Immature natural killer cell (primary cell): ENCODE measurements at places on chromosomes 2 and 18. TPM values are rescaled to one million over a fixed set of nuclear protein-coding genes. Genes with fewer than 3 reads are reported as not detected.

GRCh38 chr2:68171684-68172083 is 14.0 kb downstream of the PNO1 start:
- no peak for DNase-seq

GRCh38 chr2:61970807-61971556 is 65.5 kb downstream of the COMMD1 start:
- no peak for DNase-seq

- DNase-seq = no peak
Observed at GRCh38 chr2:175414882-175415487, 233.5 kb upstream of the ATP5MC3 start.

DNA sequence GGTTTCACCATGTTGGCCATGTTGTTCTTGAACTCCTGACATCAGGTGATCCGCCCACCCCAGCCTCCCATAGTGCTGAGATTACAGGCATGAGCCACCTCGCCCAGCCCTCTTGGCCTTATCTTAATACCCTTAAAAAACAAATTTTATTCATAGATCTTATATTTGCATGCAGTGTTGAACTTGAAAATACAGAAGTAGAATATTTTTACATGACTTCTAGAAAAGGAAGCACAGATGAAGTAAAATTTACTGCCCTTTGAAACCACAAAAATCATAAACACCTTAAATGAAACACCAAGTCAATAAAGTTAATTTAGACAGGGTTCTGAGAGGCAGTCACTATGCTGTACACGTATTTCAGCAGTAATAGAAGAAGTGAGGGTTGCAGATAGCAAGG is 145.7 kb downstream of the CERS6 start:
- DNase-seq = no peak

DNA sequence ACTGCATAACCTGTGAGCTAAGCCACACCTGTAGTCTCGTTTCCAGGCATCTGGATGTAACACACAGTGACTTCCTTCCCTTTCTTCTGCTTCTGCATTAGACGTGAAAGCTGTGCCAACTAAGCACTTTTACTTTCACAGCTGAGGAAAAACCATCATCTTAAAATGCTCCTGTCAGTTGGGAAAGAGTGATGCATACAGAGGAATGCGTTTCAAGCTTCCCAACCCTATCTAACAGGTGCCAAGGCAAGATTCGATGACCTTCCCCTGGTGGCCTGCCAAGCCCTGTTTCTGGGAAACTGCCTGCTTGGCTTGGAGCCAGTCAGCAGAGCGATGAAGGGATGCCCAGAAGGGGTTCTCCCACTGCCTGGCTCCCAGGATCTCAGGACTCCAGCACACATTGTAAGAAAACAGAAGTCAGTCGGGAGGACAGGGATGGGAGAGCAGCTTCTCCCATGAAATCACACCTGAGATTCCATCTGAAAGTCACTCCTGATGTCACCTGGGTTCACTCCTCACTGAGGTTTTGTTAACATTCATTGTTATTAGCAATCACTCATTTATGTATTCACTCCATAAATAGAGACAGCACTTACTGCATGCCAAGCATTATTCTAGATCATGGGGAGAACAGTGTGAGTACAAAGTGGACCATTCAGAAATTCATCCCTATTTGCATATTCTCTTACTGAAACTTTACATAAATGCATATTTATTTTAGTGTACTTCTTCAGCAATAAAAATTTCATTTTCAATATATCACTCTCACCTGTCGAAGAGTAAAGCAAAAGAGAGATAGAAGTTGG is 64.1 kb downstream of the DTNA start:
- DNase-seq = no peak

- DNase-seq = no peak
Observed at GRCh38 chr2:180562378-180562777, 418.0 kb upstream of the UBE2E3 start.

- DNase-seq = no peak
Observed at GRCh38 chr18:950882-951495, 46.3 kb downstream of the ADCYAP1 start.

DNA sequence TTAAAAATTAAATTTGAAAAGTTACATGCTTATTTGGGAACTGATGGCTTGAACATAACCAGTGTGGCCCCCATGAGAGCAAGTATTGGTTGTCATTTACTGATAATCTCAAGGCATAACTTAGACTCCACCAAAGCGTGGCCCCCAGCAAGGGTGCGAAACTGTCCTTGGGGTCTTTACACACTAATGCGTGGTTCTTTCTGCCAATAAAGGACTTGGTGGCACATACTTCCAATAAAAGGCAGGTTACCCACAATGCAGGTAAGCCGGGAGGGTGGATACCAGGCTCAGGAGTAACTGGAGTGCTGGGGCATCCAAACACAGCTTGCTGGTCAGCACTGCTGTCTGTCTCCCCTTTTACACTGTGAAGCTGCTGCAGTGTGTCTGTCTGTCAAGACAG is 278.2 kb upstream of the NCKAP5 start:
- no peak for DNase-seq

- DNase-seq = no peak
Observed at GRCh38 chr2:172251231-172251630, 148.5 kb upstream of the DLX2 start.

GRCh38 chr2:34731292-34731691 is 1132.2 kb upstream of the FAM98A start:
- no peak for DNase-seq

DNA sequence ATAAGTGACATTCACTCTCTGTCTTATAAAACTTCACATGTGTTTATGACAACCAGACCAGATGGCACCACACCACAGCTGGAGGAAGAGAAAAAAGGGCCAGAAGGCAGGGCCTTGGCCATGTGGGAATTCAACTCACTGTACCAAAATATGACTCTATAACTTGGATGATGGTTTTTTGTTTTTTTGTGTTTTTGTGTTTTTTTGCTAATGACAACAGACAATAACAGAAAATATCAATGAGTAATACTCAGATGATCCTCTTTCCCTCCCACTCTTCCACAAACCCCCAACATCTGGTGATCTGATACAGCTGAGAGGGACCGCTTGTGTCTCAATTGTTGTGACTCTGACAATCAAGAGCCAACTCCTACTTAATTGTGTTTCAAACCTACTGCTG is 12.4 kb downstream of the NMI start:
- no peak for DNase-seq

GRCh38 chr2:96436961-96437360 is 68.2 kb downstream of the NEURL3 start:
- DNase-seq = no peak

DNA sequence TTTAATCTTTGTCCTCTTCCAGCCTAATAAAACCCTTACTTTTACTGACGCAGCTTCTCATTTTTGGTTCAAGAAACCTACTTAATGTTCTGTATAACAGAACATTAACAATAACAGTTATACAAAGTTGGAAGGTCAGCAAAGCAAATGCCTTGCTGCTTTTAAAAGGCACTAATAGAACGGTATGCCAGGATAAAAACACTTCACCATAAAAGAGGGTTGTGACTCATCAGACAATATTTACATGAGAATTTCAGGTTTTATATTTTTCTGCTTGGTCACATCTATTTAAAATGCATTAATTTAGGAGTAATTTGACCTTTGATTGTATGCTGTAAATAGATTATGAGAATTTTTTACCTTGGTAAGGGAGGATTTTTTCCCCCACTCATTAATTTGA is 3.0 kb downstream of the KLHL41 start:
- DNase-seq = no peak

DNA sequence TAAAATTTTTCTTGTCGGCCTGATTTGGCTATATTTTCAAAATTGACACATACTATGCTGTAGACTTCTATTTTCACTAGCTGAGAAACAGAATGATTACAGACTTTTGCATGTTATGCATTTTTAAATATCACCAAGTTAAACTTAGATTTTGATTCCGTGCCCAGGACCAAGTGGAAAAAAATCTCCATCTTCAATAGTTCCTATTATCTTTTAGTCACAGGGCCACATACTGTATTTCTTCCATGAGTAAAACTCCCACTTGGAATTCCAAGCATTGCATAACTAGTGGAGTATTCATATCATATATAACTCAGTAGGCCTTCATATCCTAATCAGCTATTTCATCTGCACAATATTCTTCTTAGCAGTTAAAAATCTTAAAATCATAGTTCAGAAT is 470.9 kb downstream of the ARHGAP15 start:
- no peak for DNase-seq

DNA sequence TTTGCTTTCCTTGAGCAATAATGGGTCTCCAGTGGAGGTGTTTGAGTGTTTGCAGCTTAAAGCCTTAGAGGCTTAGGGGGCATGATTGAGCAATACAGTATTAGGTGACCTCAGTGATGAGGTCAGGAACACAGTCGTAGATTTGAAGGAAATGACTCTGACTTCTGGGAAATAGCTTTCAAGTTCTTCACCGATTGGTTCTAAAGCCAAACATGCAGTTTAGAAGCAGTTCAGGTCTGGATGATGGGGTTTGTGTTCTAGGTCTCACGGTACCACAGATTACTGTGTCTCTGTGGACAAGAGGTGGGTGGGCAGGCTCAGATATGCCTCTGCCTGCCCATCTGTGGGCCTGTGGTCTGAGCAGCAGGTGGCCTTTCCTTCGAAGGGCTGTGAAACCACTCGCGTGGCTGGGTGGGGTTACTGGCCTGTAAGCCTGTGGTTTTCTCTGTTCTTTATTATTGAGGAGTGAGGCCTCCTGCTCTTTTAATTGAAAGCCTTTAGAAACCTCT is 7.8 kb downstream of the MTHFD2 start:
- DNase-seq = peak; percentile 77

The SP5 gene
- not detected for polyA plus RNA-seq

The HRH4 gene
- polyA plus RNA-seq = not detected

The LIMS3 gene
- 1.1 TPM for polyA plus RNA-seq

The DCDC2C gene
- not detected for polyA plus RNA-seq

The UGT1A3 gene
- not detected for polyA plus RNA-seq

The RAD51AP2 gene
- polyA plus RNA-seq = not detected

The FMNL2 gene
- polyA plus RNA-seq = not detected
